ENCODE measurements at places on chromosomes 13 and 19.

DNA sequence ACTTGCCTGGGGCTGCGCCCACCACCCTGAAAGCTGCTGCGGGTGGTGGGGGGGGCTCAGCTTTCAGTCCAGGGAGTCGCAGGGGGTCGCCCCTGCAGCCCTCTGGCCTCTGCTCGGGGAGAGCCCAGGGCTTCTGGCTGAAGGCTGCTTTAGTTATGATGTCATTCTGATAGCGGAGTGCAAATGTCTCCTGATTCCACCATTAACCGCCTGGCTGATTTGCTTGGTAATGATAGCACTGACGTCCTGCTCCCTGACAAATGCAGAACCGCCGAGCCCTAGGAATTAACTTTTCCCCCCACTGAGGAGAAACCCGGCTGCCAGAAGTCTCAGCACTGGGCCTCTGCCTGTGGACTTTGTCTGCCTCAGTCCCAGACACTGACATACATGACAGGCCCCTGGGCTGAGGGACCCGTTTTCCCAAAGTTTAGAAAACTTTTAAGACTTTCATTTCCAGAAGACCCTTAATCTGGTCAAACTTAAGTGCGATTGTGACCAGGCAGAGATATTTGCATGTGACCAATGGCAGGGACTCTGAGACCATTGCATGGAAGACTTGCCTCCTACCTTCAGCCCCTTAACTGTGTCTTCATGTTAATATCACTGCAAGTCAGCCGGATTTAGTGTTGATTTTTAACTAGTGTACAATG lies 142.5 kb upstream of the ZNF536 start:
- DNase-seq = no peak

DNA sequence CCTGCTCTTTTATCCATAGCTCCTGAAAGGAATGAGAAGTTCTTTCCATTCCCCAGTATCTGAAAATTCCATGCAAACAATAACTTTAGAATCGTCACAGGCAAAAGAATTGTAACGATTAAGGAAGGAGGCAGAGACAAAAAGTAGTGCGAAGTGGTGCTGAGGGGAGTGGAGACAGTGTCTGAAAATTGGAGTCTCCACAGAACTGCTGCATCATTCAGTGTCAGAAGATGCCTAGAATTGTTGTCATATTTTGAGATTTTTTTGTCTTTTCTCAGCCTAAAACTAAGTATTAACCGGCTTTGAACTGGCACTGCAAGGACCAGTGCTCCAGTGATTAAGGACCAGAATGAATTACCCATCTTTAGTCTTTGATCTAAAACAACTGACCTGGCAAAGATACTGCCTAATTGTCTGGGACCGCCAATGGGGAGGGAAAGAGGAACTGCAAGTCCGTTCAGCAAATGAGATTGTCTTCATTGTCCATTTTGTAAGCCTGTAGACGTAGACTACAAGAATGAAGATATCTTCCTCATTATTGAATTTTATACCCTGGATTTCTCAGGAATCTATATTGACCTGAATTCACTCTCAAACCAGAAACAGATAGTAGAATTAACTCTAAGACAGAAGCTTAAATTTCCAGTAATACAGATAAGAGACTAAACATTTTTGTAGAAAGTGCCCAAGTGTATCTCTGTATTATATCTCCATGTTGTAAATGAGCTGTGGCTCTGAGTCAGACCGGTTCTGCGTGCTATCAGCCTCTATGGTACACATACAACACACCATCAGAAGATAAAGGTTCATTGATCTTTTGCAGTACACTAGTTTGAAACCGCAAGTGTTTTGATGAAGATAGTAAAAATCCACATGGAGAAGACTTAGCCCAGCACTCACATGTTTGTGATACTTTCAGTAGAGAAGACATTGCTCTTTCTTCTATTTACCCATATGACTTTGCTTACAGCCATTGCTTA lies 293.2 kb downstream of the EFNB2 start:
- no peak for DNase-seq

GRCh38 chr19:3129112-3129511 lies 6.7 kb upstream of the GNA15 start:
- DNase-seq = peak; percentile 44

- DNase-seq = no peak
Observed at GRCh38 chr13:48901781-48902180, 73.9 kb upstream of the FNDC3A start.

GRCh38 chr19:34172661-34173192 lies 423 bp downstream of the LSM14A start:
- DNase-seq = peak; percentile 78

DNA sequence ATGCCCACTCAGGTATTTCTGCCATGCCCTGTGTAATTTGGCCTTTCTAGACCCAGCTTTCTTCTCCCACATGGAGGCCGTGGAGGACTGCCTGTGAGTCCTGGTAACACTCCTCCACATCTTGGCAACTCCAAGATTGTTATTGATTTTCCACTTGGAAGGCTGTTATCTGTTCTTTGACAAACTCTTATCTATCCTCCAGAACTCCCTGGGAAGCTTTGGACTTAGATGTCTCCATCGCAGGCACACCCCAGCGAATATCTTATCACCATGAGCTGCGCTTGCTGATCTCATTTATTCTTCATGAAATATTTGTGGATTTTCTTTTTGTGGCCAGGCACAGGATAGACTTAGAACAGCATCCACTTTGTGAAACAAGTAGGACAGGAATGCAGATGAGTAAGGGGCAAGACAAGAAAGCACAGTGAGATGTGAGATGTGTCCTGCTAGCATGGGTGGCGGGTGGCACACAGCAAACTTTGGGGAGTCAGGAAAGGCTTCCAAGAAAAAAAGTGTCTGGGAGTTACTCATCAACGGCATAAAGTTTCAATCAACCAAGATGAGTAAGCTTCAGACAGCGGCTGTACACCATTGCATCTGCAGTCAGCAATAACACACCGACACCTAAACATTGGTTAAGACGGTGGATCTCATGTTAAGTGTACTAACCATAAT lies 84.5 kb upstream of the IRS2 start:
- DNase-seq = peak; percentile 64

GRCh38 chr13:27969866-27970229 lies 733 bp upstream of the CDX2 start:
- DNase-seq = no peak

- DNase-seq = no peak
Observed at GRCh38 chr13:83024232-83024631, 858.0 kb downstream of the SLITRK1 start.

- DNase-seq = no peak
Observed at GRCh38 chr13:35139591-35139990, 197.5 kb downstream of the NBEA start.

- no peak for DNase-seq
Observed at GRCh38 chr13:112894673-112895481, 74.1 kb upstream of the MCF2L start.

- DNase-seq = no peak
Observed at GRCh38 chr13:103839460-103839859, 773.2 kb upstream of the SLC10A2 start.

DNA sequence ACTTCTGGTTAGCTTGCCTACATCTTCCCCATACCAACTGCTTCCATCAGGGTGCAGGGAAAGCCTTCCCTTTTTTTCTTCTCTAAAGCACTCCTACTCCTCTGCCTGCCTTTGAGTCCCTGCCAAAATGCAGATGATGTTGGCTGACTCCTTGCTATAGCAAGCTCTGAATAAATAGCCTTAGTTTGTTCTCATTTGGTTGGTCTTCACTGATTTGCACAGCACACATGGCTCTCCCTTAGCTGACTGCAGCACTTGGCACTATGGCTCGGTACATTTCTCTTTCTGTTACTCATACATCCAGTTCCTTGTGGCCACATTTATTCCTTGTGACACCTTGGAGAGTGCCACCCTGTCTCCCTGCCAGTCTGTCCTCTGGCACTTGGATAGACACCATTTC lies 249.8 kb downstream of the DCLK1 start:
- no peak for DNase-seq

GRCh38 chr19:39544911-39545310 lies 5.0 kb upstream of the EID2 start:
- no peak for DNase-seq

DNA sequence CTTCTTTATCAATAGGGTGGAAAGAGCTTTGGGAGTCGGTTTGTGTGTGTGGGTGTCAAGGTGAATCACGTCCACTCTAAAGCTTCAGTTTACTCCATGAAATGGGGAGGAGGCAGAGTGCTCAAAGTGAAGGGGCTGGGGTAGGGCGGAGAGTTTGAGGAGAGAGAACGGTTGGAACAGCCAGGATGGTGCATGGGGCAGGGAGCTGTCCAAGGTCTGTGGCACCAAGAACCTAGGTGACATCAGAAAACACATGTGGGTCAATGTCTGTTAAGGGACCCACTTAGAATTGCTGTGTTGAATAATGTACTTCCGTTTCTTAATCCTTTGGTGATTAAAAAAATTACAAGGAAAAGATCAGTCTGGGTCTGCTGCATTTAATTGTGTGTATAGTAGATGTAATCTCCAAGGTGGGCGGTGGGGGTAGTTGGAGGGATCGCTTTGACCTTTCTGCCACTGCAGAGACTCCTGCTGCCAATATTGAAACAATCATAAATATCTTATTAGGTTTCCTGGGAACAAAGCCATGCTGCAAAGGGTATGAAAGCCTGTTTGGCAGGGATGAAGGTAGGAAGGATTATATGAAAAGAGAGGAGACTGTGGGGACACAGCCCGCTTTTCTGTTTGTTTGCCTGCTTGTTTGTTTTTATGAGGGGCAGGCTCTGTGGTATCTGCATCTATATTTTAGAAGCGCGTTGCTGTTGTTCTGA lies 122.3 kb downstream of the ATP8A2 start:
- DNase-seq = no peak
